ENCODE measurements at places on chromosomes 7 and 10.

- DNase-seq: no peak
Observed at GRCh38 chr10:22310928-22311327, 5.3 kb upstream of the COMMD3 start.

GRCh38 chr7:142516038-142516501 lies 233.2 kb upstream of the PRSS1 start:
- peak; percentile 50 for DNase-seq

DNA sequence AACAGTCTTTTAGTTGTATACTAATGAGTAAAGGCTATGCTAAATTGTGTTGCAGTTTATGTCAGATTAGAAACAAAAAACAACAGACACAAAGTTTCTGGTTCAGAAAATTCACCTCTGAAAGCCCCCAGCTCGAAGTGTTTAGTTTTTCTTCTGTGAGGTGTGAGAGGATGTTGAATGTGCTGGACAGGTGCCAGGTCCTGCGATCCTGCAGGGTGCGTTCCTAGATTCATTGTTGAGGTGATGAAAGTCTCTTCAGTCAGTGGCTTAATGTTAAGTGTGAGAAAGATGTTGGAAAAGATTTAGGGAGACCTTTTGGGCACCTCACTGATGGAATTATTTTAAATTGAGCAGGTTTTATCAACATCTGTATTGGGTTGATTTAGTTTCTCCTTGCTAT lies 287.3 kb downstream of the SDK1 start:
- no peak for DNase-seq

DNA sequence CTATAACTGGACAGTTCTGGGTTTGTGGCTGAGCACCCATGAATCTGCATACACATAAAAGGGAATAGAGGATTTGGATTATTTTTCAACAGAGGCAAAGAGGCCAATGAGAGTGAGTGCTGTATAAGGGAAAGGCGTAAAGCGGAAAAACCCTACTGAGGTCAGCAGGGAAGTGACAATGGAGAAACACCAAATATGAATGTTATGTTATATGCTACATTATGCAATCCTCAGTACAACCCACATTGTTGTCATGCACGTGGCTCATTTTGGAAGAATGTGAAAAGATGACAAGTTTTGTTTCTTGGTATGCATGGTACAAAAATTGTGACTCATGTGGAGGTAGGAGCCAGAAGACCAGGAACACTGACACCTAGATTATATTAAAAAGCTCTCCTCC lies 113.6 kb upstream of the AMPH start:
- no peak for DNase-seq

- DNase-seq: no peak
Observed at GRCh38 chr10:101495324-101495925, 92.6 kb downstream of the POLL start.

DNA sequence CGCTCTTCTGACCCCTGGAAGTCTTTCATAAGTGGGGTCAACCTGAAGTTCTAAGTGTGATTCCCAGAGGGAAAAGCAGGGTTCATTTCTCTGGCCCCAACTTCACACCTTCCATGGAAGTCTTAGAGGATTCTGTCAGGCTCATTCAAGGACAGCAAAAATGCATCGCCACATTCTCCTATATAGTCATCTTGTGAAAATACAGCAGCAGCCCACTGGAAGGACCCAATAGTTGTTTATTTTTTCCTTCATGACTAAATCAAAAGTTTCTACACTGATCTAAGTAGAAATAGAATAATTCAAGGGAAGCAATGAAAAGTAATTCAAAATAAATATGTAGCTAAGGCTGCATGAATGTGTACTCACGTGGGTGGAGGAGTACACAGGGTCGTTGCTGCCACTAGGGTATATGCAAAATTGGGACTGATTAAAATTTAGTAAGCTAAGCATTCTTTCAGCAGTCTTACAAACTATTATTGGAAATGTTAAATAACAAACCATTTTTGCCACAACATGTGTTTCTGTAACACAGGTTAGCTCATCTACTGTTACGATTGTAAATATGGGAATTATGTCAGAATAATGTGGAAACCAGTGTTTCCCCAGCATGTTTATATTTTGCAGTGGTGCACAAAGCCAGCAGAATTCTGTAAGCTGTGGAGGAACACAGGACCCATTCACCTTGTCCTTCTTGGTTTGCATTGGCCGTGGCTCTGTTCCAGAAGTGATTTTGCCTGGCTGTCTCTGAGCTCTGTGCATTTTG lies 33.5 kb downstream of the EEPD1 start:
- DNase-seq: no peak

- DNase-seq: no peak
Observed at GRCh38 chr7:33200282-33200681, 70.9 kb downstream of the BBS9 start.

GRCh38 chr10:13091801-13092200 lies 8.2 kb upstream of the OPTN start:
- DNase-seq: no peak

GRCh38 chr10:10132009-10132408 lies 885.7 kb upstream of the CELF2 start:
- no peak for DNase-seq

Data from activated naive CD4-positive, alpha-beta T cell treated with anti-CD3 and anti-CD28 coated beads, Interleukin-2, amount 10 ng/mL, durations not matched to agents 7 days and 5 days (primary cell).